ENCODE measurements at places on chromosomes 12 and 14. TPM values are rescaled to one million over a fixed set of nuclear protein-coding genes. Genes with fewer than 3 reads are reported as not detected.

DNA sequence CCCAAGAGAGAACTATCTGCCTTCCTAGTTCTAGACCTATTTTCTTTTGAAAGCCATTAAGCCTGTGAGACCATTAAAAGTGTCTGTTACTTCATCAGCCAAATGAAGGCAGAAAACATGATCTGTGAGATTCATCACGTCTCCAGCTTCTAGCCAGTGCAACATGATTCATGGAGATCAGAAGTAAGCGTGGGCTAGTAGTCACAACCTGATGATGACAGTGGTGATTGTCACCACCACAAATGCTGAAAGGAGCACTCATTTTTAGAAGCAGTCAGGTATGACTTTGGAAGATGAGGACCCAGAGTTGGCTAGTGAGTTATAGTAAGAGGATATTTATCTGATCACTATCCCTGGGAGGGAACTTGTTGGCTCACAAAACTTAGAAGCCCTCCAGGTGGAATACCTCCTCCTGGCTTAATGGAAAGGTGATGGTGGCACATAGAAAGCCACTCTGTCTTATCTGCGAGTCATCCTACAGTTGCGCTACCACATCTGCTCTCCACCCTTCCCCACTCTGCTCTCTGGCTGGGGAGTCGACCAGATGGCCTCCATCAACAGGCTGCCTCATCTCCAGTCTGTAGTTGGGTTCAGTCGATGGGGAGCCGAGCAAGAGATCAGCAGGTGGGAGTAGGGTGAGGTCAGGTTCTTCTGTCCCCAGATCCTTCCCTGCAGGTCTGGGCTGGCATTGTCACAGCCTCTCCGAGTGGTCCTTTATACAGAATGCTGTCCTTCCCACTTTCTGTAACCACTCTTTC is 317.6 kb upstream of the FKBP4 start:
- DNase-seq = no peak
- H3K4me3 ChIP-seq = no peak overlapping the region
- no peaks in the 10 kb centered on the region for H3K27me3 ChIP-seq
- no peak overlapping the region for H3K27ac ChIP-seq
- no peaks in the 10 kb centered on the region for H3K4me1 ChIP-seq

- no peak overlapping the region for H3K27ac ChIP-seq
- no peaks in the 10 kb centered on the region for H3K4me1 ChIP-seq
- no peak overlapping the region for H3K4me3 ChIP-seq
- DNase-seq = no peak
Observed at GRCh38 chr12:68733661-68734071, 12.3 kb upstream of the SLC35E3 start.

DNA sequence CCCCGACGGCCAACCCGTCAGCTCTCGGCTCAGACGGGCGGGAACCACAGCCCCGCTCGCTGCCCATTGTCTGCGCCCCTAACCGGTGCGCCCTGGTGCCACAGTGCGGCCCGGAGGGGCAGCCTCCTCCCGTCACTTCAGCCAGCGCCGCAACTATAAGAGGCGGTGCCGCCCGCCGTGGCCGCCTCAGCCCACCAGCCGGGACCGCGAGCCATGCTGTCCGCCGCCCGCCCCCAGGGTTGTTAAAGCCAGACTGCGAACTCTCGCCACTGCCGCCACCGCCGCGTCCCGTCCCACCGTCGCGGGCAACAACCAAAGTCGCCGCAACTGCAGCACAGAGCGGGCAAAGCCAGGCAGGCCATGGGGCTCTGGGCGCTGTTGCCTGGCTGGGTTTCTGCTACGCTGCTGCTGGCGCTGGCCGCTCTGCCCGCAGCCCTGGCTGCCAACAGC is at the start of gene WNT1:
TSS of gene WNT1 (plus strand) at position 32 of the 450 bp plus-strand sequence. CDS start at position 361, 329 bp downstream.
- H3K27me3 ChIP-seq = peaks cover 99% of the 10 kb centered on the region
- H3K36me3 ChIP-seq = no peaks in the 10 kb centered on the region
- DNase-seq = no peak
- H3K4me1 ChIP-seq = peaks cover 10% of the 10 kb centered on the region
- H3K27ac ChIP-seq = no peak within 1 kb of the TSS

The GLT8D2 gene
- 5.9 TPM for total RNA-seq

The NID2 gene
- 275 TPM for total RNA-seq

The SPPL3 gene
- total RNA-seq = 23.2 TPM
